ENCODE measurements at places on chromosomes 7 and 10.

DNA sequence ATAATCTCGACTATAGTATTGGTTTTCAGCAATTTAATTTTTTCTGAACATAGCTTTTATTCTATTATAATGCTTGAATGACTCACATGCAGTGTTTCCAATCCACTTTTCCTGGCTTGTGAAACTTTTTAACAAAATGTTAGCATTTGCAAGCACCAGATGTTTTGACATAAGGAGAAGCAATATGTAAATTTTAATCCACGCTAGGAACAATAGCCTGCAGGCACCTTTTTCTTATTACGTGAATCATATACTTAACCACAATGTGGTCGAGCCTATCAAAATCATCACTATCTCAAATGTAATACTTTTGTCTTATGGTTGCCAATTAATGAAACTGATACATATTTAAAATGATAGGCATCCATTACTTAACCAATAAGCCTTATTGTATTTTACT is 97.1 kb downstream of the TFEC start:
- DNase-seq, result no peak

GRCh38 chr10:3886641-3887251 is 101.7 kb upstream of the KLF6 start:
- no peak for DNase-seq

GRCh38 chr7:96416116-96416515 is 94.2 kb upstream of the SLC25A13 start:
- DNase-seq, result no peak

DNA sequence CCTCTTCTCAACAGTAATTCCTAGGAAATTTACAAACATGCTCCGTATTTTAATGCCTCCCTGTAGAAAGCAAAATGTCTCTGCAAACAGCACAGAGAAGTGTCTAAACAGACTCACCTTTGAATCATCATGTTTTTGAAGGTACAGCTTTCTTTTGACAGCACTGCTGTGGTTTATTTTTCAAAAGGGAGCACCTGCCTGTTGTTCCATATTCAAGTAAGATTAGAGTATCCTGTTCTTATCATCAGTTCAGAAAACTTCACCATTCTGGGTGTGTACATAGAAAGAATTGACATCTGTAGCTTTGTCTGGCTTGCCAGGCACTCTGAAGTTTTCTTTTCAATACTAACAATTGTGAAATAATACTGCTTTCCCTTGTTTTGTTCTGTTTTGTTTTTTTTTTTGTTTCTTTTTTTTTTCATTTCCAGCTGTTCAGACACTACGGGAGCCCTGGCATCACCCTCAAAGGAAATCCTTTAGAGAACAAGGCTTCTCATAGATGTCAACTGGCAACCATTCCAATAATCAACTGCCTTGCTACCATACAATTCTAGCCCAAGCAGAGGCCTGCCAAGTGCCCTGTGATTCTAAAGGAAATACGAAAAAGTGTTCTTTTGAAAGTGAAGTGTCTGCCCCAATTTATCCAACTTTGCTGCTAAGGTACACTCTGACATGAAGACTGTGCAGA is 275.9 kb downstream of the PRPF18 start:
- no peak for DNase-seq

DNA sequence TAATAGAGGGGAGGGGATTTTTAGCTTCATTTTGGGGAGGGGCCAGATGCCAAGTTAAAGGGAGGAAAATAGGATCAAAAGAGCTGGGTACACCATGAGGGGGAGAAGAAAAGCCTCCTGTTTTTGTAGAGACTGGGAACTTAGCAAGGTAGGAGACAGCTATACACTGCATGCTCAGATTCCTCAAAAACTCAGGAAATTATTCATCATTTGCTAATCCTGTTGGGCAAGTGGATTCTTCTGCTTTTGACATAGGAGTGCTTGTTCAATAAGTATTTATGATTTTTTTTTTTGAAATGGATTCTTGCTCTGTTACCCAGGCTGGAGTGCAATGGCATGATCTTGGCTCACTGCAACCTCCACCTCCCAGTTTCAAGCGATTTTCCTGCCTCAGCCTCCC is 73.4 kb downstream of the LYZL2 start:
- DNase-seq, result no peak

- no peak for DNase-seq
Measured at GRCh38 chr7:90169891-90170290, 15.6 kb downstream of the STEAP1 start.

DNA sequence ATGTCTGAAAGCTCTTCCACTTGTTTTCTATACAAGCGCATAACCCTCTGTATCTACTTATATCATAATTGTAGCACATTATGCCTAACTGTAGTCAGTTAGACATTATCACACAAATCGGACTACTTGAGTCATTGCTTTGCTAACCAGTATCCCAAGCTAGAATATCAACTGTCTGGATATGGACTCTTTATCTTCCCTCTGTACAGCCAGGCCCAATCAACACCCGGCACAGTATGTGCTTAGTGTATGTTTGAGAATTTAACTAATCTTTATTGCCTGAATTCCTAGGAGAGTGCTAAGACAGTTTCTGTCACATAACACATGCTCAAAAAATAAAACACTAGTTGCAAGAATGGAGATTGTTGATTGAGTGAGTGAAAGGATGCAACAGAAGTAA is 211.2 kb downstream of the ARL4A start:
- no peak for DNase-seq

DNA sequence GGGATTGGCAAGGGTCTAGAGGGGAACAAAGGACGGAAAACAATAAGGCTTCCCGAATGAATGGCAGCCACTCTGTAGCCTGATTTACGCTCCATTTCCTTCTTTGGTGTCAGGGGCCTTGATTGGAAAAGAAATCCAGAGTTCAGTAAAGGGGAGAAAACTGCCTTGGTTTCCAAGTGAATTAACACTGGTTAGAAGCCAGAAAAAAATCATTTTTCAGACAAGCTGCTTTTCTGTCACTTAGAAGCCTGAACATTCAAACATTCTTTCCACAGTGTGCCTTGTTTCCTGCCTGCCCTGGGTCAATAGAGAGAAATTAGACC is 283 bp upstream of the TRDMT1 start:
- no peak for DNase-seq

- DNase-seq, result no peak
Measured at GRCh38 chr7:19061331-19061730, 56.1 kb downstream of the TWIST1 start.

DNA sequence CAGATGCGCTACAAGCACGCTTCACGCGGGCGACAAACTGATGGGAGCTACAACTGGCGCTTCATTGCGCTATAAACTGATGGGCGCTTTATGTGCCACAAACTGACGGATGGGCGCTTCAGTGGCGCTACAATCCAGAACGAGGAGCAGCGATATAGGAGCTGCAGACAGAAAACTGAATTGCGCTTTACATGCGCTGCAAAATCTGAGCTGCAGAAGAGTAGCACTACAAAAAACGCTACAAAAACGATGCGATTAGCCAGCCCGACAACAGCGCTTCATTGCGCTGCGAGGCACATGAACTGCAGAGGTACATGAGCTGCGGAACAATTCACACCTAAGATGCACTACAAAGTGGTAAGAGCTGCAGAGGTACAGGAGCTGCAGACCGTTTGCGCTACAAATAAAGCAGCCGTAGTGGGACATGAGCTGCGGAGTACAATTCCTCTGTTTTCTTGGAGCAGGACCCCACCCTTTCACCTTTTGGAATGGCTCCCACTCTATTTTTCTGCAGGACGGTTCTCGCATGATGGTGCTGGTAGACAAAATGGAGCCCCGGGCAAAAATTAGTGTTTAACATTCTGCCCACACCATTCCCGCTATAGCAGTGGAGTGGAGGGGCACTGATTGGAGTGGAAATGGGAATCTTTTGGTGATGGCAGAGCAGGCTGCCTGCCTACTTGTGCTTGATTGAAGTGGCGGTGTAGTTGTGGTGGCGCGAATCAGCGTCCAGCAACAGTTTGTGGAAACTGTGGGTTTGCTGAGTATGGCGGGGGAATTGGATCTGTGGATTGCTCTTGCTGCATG is 1.2 kb upstream of the SGCE start:
- DNase-seq, result no peak

GRCh38 chr7:158052381-158053060 is 535.1 kb downstream of the PTPRN2 start:
- no peak for DNase-seq

- DNase-seq, result no peak
Measured at GRCh38 chr10:3173171-3173878, 743 bp upstream of the PITRM1 start.

DNA sequence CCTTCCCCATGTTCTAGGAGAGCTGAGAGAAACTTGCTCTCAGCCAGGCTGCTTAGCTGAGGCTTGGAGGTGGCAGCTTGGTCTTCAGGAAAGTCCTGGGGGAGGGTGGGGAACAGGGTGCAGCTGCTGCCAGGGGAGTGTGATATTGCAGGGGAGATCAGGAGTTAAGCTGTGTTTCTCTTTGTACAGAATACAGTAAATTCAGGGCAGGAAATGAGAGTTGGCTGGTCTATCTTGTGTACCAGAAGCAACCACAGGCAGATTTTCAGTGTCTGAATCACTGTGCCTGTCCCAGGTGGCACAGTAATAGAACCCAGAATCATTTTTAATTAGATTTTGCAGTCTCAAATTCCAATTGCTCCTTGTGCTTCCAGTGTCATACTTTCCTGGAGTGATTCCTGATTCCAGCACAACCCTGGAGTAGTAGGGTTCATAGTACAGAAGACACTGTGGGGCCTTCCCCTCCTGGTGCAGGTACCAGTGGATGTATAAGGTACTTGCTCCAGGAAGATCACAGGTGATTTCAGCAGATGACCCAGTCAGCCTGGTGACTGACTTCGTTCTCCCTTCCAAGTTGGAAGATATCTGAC is 94.0 kb upstream of the TARP start:
- no peak for DNase-seq

- DNase-seq, result no peak
Measured at GRCh38 chr10:62652114-62652513, 152.4 kb upstream of the ADO start.
